ENCODE measurements at places on chromosomes 1 and 21. TPM values are rescaled to one million over a fixed set of nuclear protein-coding genes. Genes with fewer than 3 reads are reported as not detected.

FCRLA gene
- 0.06 TPM for total RNA-seq

ORC1 gene
- 4.8 TPM for total RNA-seq

FCRL4 gene
- total RNA-seq = not detected

CYB5RL gene
- total RNA-seq = 5.6 TPM

OXCT2 gene
- total RNA-seq = 4.5 TPM

OR2L3 gene
- total RNA-seq = not detected

DNASE2B gene
- under 0.01 TPM for total RNA-seq

CFAP74 gene
- total RNA-seq = not detected

LCE3E gene
- not detected for total RNA-seq

SPRR3 gene
- total RNA-seq = not detected

OR2T11 gene
- total RNA-seq = not detected

TDRD10 gene
- 5.2 TPM for total RNA-seq

CELA2A gene
- total RNA-seq = not detected

IL20 gene
- total RNA-seq = not detected

LACTBL1 gene
- total RNA-seq = not detected

S100A1 gene
- not detected for total RNA-seq

SLAMF6 gene
- total RNA-seq = not detected

IL10 gene
- not detected for total RNA-seq

ARHGEF11 gene
- total RNA-seq = 28.1 TPM

ANGPTL3 gene
- total RNA-seq = not detected

FOXD2 gene
- 0.06 TPM for total RNA-seq

EVA1B gene
- 59.6 TPM for total RNA-seq

DAB1 gene
- not detected for total RNA-seq

RAD54L gene
- 5.8 TPM for total RNA-seq

IKBKE gene
- 35.0 TPM for total RNA-seq

LDLRAP1 gene
- total RNA-seq = 21.0 TPM

CC2D1B gene
- total RNA-seq = 19.9 TPM

CLIC6 gene
- total RNA-seq = not detected

PROK1 gene
- not detected for total RNA-seq

RIPPLY3 gene
- total RNA-seq = not detected

FNDC10 gene
- total RNA-seq = 0.94 TPM

INSRR gene
- not detected for total RNA-seq

C1orf94 gene
- total RNA-seq = not detected

TIAM1 gene
- total RNA-seq = 0.32 TPM

GNAT2 gene
- 0.49 TPM for total RNA-seq

SH2D5 gene
- 1.4 TPM for total RNA-seq

MROH7 gene
- total RNA-seq = not detected
